ENCODE measurements at places on chromosomes 12 and 14. TPM values are rescaled to one million over a fixed set of nuclear protein-coding genes. Genes with fewer than 3 reads are reported as not detected.

SINHCAF gene
- polyA plus RNA-seq: 30.7 TPM

KRT74 gene
- not detected for polyA plus RNA-seq

GOLGA5 gene
- polyA plus RNA-seq: 28.1 TPM

EFS gene
- polyA plus RNA-seq: 69.2 TPM

SOAT2 gene
- 0.11 TPM for polyA plus RNA-seq

GRCh38 chr12:56205445-56205844 lies 16.2 kb upstream of the SMARCC2 start:
- DNase-seq: no peak

- DNase-seq: no peak
Measured at GRCh38 chr12:111424189-111424792, 18.6 kb downstream of the SH2B3 start.

GRCh38 chr14:27384124-27384523 lies 786.3 kb upstream of the NOVA1 start:
- no peak for DNase-seq

Data from forelimb muscle (tissue), 1 donor.